Fibroblast of villous mesenchyme (primary cell): ENCODE measurements at places on chromosomes 7 and 10. TPM values are rescaled to one million over a fixed set of nuclear protein-coding genes. Genes with fewer than 3 reads are reported as not detected.

Gene GIMAP8
- under 0.01 TPM in 1 of 2 replicates, not detected in the other for total RNA-seq

Gene ZNF804B
- total RNA-seq = under 0.01 TPM in 1 of 2 replicates, not detected in the other

Gene CPVL
- not detected in 2 replicates for total RNA-seq

Gene CFTR
- 0.43 and 0.64 TPM in 2 replicates for total RNA-seq

Gene HOXA7
- 2.2 and 2.3 TPM in 2 replicates for total RNA-seq

Gene TCTN3
- 27.4 and 39.7 TPM in 2 replicates for total RNA-seq

Gene FAM237B
- total RNA-seq = not detected in 2 replicates

Gene INMT
- total RNA-seq = 15.8 and 48.4 TPM in 2 replicates

Gene SFTPA2
- total RNA-seq = not detected in 2 replicates

Gene BMPER
- total RNA-seq = 5.8 and 7.8 TPM in 2 replicates

Gene CALML5
- total RNA-seq = not detected in 2 replicates
